ENCODE measurements at places on chromosomes 4 and X. TPM values are rescaled to one million over a fixed set of nuclear protein-coding genes. Genes with fewer than 3 reads are reported as not detected.

P2RY8 gene
- total RNA-seq = not detected

PITX2 gene
- 0.33 TPM for total RNA-seq

CENPI gene
- total RNA-seq = 5.0 TPM

SYN1 gene
- 0.36 TPM for total RNA-seq

WDR45 gene
- 42.9 TPM for total RNA-seq

HSFX1 gene
- 1.7 TPM for total RNA-seq

ANXA3 gene
- 70.6 TPM for total RNA-seq

HERC6 gene
- 8.1 TPM for total RNA-seq

PABPC5 gene
- 3.3 TPM for total RNA-seq

Data from smooth muscle cell of the pulmonary artery (primary cell).